ENCODE measurements at places on chromosomes 16 and 17. TPM values are rescaled to one million over a fixed set of nuclear protein-coding genes. Genes with fewer than 3 reads are reported as not detected.

DNA sequence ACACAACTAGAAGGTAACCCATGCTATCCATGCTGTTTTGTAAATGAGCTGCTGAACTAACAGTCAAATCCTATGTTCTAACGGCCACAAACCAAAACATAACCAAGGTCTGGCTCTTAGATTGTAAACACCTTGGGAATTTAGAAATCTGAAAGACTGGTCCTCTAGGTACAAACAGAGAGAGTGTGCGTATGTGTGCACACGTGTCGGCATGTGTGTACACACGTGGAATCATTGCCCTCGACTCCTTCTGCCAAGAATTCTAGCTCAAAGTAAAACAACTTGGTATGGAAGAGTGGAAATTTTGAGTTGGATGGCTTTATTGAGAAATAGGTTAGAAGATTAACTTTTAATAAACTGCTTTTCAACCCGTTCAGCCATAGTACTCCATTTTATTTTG lies 18.1 kb upstream of the GHDC start:
- DNase-seq, result no peak

- DNase-seq, result peak; percentile 98
Observed at GRCh38 chr16:1428511-1428910, 2.4 kb upstream of the PERCC1 start.

GRCh38 chr17:47702391-47702995 lies 8.5 kb downstream of the TBKBP1 start:
- DNase-seq, result peak; percentile 60

The ZSCAN10 gene
- total RNA-seq, result not detected

The KRTAP16-1 gene
- not detected for total RNA-seq

- no peak for DNase-seq
Observed at GRCh38 chr17:76808326-76808725, 59.9 kb upstream of the MGAT5B start.

DNA sequence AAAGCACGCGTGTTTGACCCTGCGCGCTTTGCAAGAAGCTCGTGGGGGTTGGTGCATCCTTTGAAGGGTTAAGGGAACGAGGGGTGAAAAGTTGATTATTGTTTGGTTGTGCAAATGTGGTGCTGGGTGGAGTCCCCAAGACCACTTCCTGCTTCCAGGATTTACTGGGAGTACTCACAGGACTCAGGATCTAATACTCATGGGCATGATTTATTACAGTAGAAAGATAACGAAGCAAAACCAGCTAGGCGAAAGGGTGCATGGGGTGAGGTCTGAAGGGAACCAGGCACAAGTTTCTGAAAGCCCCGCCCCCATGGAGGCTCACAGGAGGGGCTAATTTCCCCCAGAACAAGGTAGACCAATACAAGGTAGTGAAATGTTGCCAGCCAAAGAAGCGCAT lies 58.8 kb downstream of the RPTOR start:
- DNase-seq, result no peak

GRCh38 chr17:28958820-28959455 lies 7.6 kb upstream of the PHF12 start:
- DNase-seq, result peak; percentile 27

DNA sequence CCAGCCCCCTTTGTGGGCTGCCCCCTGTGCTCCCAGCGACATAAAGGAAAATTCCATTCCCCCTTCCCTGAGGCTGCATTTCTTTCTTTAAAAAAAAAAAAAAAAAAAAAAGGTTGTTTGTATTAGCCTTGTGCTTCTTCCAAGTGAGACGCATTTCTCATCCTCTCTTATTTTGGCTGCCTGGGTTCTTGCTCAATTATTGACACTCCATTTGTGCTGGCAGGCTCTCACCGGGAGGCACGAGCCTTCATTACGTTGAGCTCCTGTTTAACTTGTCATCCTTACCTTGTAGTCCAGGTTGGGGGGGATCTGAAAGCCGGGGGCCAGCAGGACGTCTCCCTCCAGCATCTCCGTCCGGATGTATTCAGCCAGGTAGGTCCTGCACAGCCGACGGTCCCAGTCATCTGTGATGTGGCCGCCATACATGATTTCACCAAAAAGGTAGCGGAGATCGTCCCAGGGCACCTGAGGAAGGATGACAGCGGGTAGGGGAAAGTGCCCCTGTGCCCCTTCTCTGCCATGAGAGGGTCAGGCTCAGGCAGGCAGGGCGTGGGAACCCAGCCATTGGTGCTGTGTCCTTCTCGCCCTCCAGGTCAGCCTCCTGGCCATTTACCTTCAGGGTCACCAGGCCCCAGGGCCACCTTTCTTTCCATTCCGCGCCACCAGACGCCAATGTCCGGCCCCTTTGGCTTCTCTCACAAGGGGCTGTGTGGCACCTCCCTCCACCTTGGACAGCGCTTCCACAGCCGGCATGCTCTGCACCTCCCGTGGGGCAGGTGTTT lies 50.6 kb downstream of the PGS1 start:
- no peak for DNase-seq

DNA sequence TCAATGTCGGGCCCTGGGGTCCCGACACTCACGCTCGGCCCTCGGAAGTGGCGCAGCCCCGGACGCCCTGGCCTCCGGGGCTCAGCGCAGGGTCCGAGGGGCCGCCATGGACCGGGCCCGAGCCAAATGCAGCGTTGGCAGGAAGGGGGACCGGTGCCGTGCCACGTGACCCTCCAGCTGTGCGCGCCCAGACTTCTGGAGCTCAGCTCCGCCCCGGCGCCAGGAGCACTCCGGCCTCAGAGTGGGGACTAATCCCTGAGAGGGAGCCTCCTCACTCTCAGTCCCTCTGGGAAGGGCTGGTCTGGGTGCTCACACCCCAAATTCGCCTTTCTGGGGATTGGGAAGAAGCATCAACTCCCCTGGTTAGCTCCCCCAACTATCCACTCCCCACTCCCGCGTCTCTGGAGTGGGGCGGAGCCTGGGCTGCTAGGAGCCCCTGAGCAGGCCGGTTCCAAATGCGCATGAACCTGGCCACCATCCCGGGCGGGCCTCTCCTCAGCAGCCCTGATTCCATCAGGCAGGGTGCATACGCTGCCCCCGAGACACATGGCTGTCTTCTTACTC lies at the start of gene B3GNT9:
Gene B3GNT9, minus strand, starts transcription at position 166 of the 564 bp plus-strand sequence. CDS start 513 bp downstream, outside the sequence.
- DNase-seq, result peak; percentile 100

The CCL1 gene
- not detected for total RNA-seq

DNA sequence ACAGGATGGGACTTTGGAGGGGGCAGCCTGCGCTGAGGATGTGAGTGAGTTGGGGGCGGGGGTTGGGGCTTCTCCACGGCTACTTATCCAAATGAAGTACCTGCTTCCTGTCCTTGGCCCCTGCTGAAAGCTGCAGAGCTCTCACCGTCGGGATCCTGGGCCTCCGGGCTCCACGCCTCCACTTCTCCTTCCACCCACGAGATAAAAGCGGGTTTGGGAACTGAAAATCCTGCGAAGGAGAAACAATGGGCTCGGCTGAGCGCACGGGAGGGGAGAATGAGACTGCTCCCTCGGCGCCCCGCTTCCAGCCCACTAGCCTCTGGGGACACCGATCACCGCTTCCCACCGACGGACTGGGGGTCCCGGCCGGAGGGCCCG lies 486 bp downstream of the ZNF785 start:
- no peak for DNase-seq

- no peak for DNase-seq
Observed at GRCh38 chr17:28421787-28422305, 15.8 kb upstream of the SLC46A1 start.

GRCh38 chr17:7846765-7847661 lies 7.9 kb upstream of the TMEM88 start:
- DNase-seq, result no peak

GRCh38 chr17:72702136-72702735 lies 390.3 kb downstream of the SLC39A11 start:
- DNase-seq, result peak; percentile 91

- peak; percentile 80 for DNase-seq
Observed at GRCh38 chr17:45705123-45706009, 78.8 kb upstream of the CRHR1 start.

DNA sequence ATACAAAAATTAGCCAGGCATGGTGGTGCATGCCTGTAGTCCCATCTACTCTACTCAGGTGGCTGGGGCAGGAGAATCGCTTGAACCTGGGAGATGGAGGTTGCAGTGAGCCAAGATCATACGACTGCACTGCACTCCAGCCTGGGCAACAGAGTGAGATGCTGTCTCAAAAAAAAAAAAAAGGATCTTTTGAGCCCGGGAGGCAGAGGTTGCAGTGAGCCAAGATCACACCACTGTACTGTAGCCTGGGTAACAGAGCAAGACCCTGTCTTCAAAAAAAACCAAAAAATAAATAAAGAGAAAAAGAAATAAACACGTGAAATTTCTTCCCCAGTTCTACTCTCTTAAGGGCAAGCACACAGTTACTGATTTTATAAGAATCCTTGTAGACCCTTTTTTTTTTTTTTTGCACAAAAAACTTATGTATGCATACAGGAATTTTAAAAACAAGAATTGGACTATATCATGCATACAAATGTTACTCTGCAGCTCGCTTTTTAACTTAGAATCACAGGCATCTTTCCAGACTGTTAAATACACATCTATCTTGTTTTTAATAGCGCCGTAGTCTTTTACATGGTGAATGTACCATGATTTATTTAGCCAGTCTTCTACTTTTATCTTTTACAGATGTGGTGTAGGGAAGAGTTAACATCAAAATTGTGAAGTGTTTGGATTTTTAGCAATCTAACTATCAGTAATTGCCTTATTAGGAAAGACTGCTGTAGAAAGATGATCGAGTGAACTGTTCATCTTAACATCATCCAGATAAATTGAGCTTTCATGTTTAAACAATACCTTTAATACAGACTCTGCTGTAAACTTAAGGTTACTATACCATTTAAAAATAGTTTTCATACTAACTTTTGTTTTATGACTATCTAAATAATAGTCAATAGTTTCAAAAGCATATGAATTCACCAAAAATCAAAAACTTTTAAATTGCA lies 14.6 kb downstream of the CDH3 start:
- DNase-seq, result no peak

DNA sequence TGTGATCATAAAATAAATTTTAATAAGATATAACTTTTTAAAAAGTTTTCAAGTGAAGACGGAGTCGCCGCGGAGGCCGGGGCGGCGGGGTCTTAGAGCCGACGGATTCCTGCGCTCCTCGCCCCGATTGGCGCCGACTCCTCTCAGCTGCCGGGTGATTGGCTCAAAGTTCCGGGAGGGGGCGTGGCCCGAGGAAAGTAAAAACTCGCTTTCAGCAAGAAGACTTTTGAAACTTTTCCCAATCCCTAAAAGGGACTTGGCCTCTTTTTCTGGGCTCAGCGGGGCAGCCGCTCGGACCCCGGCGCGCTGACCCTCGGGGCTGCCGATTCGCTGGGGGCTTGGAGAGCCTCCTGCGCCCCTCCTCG lies at the start of gene FOXC2:
Gene FOXC2, plus strand, starts transcription at position 229 of the 365 bp plus-strand sequence. CDS start 507 bp downstream, outside the sequence.
- peak; percentile 100 for DNase-seq

DNA sequence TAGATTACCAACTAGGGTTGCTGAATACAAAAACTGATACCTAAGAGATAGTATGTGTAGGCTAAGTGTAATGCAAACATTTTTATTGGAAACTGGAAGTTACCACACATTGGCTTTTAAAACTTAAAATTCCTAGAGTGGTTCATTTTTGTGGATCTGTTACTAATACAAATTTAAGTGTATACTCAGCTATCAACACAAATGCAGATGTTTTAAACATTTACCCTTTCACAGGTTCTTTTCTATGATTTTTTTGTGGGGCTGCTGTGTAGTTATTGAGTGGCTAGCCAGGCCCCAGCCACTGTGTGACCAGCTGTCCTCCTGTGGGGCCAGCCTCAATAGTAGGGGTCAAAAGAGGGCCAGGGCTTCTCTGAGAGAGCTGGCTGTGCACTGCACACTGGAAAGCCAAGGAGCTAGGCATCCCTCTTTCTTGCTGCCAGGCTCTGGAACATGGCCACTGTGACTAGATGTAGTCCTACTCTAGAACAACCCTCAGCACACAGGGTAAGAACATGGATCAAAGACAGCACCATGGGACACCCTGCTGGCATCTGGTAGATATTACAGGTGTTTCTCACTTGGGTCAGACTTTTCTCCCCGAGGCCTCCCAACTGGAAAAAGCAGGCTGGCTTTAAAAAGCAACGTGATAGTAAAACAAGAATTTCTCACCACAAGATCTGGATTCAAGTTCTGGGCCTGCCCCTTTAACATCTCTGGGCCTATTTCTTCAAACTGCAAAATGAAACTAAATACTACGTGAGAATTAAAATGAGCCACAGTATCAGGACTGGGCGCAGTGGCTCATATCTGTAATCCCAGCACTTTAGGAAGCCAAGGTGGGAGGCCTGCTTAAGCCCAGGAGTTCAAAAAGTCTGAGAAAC lies 7.3 kb upstream of the VEZF1 start:
- peak; percentile 91 for DNase-seq

DNA sequence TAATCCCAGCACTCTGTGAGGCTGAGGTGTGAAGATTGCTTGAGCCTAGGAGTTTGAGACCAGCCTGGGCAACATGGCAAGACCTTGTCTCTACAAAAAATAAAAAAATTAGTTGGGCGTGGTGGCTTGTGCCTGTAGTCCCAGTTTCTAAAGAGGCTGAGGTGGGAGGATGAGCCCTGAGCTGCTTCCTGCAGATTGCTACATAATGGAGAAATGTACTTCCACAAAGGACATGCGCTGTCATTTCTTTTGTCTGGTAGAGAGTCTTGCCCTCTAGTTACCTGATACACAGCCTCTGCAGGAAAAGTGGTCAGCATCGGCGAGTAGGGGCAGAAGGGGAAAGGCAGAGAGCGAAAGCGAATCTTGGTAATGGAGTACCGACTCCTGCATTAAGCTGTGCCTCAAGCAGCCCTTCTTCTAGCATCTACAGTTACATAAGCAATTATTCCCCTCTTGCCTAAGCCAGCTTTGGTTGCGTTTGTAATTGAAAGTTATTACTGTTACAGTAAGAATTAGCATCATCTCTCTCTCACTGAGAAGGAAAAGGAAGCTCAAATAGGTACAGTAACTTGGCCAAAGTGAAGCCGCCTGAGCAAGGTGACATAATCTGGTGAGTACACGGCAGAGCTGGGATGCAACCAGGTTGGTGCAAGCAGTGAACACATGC lies 18.5 kb upstream of the GGA2 start:
- DNase-seq, result no peak

DNA sequence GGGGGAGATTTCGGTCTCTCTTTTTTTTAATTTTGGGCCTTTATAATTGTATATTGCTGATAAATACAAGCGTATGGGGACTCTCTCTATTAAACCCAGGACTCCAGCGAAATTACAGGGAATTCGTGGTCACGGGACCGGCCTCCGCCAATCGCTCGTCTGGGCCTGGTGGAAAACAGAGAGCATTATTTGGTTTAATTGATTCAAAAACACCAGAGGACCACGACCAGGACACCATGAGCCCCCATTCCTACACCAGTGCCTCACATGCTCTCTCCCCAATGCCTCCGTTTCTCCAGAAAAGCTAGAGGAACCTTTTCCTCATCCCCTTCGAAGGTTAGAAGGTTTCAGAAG lies at the start of gene HOXB2:
Gene HOXB2, minus strand, starts transcription at position 88 of the 354 bp plus-strand sequence. CDS start 198 bp downstream, outside the sequence.
- DNase-seq, result no peak

GRCh38 chr17:794876-795275 lies 12.7 kb downstream of the MRM3 start:
- DNase-seq, result peak; percentile 96

GRCh38 chr17:8149419-8150193 lies 2.6 kb downstream of the PER1 start:
- DNase-seq, result peak; percentile 62
